ENCODE measurements at places on chromosomes 1 and 21.

- no peak for DNase-seq
These were observed 199.4 kb upstream of the PTGFR start for GRCh38 chr1:78291418-78291817.

GRCh38 chr21:19999369-20000272 lies 998.6 kb upstream of the NCAM2 start:
- no peak for DNase-seq

DNA sequence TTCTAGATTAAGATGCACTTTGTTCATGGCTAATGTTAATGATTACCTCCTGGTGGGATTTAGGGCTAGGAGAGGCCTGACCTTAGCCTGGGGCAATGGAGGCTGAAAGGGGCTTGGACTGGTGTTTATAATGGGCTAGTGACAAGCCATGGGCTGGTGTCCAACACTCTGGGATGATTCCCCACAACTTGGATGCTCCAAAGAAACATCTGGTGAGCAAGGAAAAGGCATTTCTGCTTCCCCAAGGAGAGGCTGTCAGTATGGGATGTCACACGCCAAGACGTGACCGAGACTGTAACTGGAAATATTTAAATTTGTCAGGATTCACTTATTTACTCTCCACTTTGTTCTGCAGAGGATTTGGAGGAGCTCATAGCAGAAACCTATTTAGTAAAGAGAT lies 45.2 kb downstream of the PTPRU start:
- no peak for DNase-seq

- no peak for DNase-seq
These were observed 11.3 kb downstream of the LDLRAD2 start for GRCh38 chr1:21823206-21823979.

GRCh38 chr21:32413697-32414578 lies 1.4 kb downstream of the EVA1C start:
- DNase-seq = no peak

- DNase-seq = peak; percentile 35
These were observed 31.0 kb downstream of the TNNT2 start for GRCh38 chr1:201346337-201346939.
